NAMALWA (cell line): ENCODE measurements at places on chromosomes 11 and 22.

DNA sequence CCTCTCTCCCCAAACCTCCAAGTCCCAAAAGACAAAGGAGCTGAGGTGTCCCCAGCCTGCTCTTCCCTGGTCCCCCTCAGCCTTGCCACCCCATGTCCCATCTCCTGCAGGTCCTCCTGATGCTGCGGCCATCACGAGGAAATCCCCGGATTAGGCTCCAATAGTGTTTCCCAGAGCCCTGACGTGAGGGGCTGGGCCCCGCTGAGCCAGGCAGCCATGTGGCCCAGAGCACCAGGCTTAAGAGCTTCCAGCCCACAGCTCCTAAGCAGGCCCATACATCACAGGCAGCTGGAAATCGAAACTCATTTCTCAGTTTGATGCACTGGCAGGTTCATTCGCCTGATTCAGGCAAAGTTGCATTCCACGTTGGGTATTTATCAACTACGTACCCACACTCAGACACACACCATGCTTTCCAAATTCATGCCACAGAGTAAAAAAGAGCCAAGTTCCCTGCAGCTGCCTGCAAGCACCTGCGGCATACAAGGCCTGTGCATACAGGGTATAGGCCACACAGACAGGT, 114.2 kb downstream of the CHST1 start:
- DNase-seq: no peak

DNA sequence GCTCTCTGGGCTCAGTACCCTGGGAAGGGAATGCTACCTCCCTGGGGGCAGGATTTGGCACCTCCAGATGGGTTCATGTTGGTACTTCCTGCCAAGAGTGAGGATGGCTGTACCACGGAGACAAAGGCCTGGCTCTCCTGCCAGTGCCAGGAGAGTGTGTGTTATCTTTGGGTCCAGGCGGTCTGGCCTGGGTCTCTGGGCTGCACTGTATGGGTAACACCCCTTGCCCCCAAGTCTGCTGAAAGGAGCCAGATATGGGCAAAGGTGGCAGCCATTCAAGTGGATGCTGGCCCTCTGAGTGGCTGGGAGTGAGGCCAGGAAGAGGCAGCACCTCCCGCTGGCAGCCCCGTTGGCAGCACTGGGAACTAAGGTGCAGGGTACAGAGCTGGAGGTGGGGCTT, 91.5 kb downstream of the NECTIN1 start:
- DNase-seq: no peak

GRCh38 chr11:66172146-66172545, 96.3 kb upstream of the RAB1B start:
- no peak for DNase-seq

GRCh38 chr22:41471568-41471967, 2.7 kb downstream of the ACO2 start:
- DNase-seq: no peak

GRCh38 chr22:50146439-50147238, 23.9 kb upstream of the PANX2 start:
- DNase-seq: no peak

DNA sequence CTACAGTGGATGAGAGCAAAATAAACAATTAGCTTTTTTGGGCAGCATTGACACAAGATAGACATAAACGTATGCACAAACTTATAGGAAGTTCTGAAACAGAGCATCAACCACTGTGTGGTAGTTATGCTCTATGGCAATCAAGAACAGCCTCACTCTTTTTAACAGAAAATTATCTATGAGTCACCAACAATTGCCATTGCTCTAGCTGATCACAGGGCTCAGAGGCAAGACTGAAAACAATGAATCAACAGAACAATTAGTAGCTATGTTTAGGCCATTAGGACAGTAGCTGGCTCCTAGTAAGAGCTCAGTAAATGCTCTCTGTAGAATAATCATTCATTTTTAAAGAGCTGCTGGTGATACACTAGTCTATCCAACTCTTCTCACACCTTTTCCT, 34.9 kb upstream of the PICALM start:
- no peak for DNase-seq

DNA sequence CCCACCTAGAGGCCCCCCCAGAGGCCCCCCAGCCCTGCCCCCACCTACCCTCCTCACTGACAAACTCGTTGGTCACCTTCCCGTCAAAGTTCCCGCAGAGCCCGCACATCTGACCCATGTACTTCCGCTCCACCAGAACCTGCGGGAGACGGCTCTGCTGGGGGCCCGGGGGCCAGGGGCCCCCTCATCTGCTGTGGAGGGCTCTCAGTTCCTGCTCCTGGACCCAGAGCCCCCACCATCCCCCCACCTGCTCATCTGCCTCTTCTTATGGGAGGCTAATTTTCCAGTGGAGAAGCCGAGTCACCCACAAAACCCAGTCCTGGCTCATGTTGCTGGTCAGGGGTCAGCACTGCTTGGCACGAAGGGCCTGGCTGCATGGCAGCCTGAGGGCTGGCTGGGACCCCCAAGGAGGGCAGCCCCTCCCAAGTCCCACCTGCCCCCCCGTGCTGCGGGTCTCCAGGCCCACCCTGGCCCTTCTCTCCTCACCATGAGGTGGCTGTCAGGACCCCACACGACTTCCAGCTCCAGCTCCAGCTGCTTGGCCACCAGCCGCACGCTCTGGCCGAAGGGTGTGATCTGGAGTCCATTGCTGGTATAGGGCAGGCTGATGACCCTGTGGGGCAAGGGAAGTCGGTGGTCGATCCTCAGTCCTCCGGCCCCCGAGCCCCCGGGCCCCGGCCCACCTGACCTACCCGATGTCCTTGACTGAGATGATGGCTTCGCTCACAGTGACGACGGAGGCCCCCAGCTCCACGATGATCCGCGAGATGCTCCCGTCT, 5.2 kb downstream of the MUC6 start:
- no peak for DNase-seq
